ENCODE measurements at places on chromosomes 11 and 22. TPM values are rescaled to one million over a fixed set of nuclear protein-coding genes. Genes with fewer than 3 reads are reported as not detected.
A peak's percentile ranks its signal among the peaks of the same experiment; 100 is the strongest.

APOBEC3C gene
- polyA plus RNA-seq: 12.0 TPM

MUC2 gene
- polyA plus RNA-seq: 22.8 TPM

FZD4 gene
- 0.69 TPM for polyA plus RNA-seq

TSSK2 gene
- not detected for polyA plus RNA-seq

UPK3A gene
- not detected for polyA plus RNA-seq

GRAMD1B gene
- 4.9 TPM for polyA plus RNA-seq

TEX12 gene
- not detected for polyA plus RNA-seq

GRCh38 chr11:30446520-30446919 is 123.6 kb downstream of the ARL14EP start:
- H3K4me3 ChIP-seq: no peak overlapping the region
- no peak overlapping the region for H3K27ac ChIP-seq
- no peaks in the 10 kb centered on the region for H3K36me3 ChIP-seq
- no peaks in the 10 kb centered on the region for H3K4me1 ChIP-seq

GRCh38 chr22:24146791-24147353 is 34.4 kb upstream of the SUSD2 start:
- peak; percentile 84 for DNase-seq
- no peaks in the 10 kb centered on the region for H3K27me3 ChIP-seq
- peak overlapping the region; percentile 87 for H3K27ac ChIP-seq
- H3K4me3 ChIP-seq: no peak overlapping the region

DNA sequence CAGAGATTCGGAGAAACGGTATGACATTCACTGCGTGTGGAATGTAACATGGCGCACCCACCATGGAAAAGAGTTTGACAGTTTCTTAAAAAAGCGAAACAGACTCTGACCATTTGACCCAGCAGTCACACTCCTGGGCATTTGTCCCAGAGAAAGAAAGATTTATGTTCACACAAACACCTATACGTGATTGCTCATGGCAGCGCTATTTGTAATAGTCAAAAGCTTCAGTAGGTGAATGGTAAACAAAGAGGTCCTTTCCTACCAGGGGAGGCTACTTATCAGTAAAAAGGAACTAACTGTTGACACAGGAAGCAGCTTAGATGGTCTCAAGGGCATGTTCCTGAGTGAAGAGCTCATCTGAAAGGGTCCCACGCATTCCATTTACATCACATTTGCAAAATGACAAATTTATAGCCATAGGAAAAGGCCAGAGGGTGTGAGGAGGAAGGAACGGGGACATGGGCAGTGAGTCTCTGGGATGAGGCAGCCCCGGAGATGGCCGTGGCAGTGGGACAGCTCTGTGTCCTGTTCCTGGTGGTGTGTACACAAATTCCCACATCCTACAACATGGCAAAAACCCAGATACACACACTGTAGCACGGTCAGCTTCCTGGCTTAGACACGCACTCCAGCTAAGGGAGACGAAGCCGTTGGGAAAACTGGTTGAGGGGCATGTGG is 14.6 kb upstream of the KRTAP5-6 start:
- H3K4me1 ChIP-seq: no peaks in the 10 kb centered on the region
- H3K36me3 ChIP-seq: no peaks in the 10 kb centered on the region
- no peak overlapping the region for H3K4me3 ChIP-seq
- peaks cover 14% of the 10 kb centered on the region for H3K27me3 ChIP-seq
- DNase-seq: no peak

- no peaks in the 10 kb centered on the region for H3K27me3 ChIP-seq
- no peaks in the 10 kb centered on the region for H3K4me1 ChIP-seq
- no peak for DNase-seq
- no peak overlapping the region for H3K27ac ChIP-seq
- no peaks in the 10 kb centered on the region for H3K36me3 ChIP-seq
Measured at GRCh38 chr11:66493130-66493529, 12.9 kb downstream of the DPP3 start.

DNA sequence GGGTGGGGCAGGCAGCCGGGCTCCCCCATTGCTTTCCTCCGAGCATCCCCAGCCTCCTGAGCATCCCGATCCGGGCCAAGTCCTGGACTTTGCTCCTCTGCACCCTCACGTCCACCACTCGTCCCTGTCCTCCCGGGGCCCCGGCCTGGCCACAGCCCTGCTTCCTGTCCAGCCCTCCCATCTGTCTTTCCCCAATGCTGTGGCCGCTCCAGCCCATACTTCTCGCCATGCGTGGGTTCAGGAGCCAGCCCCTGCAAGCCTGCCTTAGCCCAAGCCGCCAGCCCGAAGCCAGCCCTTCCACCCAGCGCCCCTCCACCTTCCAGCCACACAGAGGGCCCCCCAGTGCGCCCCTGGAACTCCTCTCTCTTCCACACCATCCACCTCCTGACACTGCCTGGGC is 23.8 kb downstream of the MRPL23 start:
- DNase-seq: peak; percentile 32
- no peaks in the 10 kb centered on the region for H3K27me3 ChIP-seq
- no peaks in the 10 kb centered on the region for H3K4me1 ChIP-seq
- no peak overlapping the region for H3K4me3 ChIP-seq

DNA sequence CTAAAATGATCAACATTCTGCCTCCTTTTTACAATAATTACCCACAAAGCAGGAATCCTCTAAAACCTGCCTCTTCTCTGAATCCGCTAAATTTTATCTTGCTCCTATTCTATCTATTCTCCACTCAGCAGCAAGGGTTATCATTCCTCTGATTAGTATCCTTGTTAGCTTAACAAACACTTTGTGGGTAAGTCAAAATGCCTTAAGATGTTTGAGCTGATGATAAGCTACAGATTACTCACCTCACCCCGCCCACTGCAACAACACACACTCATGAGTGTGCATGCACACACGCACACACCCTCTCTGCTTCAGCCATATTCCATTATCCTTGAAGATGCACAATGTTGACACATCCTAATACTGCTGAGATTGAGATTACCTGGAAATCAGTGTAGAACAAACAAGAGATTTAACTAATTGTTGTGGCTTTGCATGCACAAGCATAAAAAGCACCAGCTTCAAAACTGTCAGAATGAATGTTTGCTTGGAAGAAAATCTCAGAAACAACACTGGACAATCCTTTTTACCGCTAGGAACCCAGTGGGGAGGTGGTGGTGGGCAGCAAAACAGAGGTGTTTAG is 130.9 kb downstream of the BBOX1 start:
- H3K4me3 ChIP-seq: no peak overlapping the region
- H3K27ac ChIP-seq: no peak overlapping the region
- no peaks in the 10 kb centered on the region for H3K4me1 ChIP-seq
- DNase-seq: no peak
- H3K27me3 ChIP-seq: no peaks in the 10 kb centered on the region
- no peaks in the 10 kb centered on the region for H3K36me3 ChIP-seq

DNA sequence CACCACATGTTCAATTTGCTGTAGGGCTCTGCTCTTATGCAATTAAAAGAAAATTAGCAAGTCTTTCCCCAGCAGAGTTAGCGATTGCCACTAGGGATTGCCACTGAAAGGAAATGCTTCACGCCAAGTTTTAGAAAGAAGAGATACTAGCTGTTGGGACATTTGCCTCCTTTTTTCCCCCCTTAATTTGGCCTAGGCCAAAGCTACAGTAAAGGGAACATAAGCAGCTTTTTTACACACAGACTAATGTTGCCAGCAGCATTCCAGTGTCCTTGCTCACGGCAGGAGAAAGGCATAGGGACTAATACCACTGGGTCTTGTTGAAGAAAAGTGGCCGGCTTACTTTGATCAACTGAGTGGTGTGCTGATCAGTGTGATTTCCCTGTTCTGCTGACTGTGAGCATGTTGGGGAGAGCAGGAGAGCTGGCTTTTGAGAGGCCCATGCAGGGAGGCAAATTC is 71.2 kb downstream of the PHF21A start:
- peak overlapping the region; percentile 38 for H3K27ac ChIP-seq
- peak; percentile 70 for DNase-seq
- H3K4me1 ChIP-seq: peaks cover 27% of the 10 kb centered on the region
- H3K4me3 ChIP-seq: no peak overlapping the region
- no peaks in the 10 kb centered on the region for H3K27me3 ChIP-seq

DNA sequence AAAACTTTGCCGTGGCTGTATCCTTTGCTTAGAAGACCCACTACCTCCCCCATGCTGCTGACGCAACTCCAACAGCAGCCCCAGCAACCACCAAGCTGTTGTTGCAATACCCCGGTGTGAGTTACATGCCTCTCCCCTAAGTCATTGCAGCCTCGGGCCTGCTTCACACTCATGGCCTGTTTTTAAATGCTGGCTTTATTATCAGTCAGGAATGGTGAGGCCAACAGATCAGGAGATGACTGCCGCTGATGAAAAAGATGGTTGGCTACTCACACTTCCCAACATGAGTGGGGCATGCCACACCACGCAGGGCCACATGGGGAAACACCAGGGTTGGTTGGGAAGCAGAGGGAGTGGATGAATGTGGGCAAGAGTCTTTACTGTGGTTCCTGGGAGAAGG is 171.5 kb upstream of the SYT13 start:
- no peaks in the 10 kb centered on the region for H3K27me3 ChIP-seq
- no peaks in the 10 kb centered on the region for H3K36me3 ChIP-seq
- no peak overlapping the region for H3K27ac ChIP-seq
- no peaks in the 10 kb centered on the region for H3K4me1 ChIP-seq

DNA sequence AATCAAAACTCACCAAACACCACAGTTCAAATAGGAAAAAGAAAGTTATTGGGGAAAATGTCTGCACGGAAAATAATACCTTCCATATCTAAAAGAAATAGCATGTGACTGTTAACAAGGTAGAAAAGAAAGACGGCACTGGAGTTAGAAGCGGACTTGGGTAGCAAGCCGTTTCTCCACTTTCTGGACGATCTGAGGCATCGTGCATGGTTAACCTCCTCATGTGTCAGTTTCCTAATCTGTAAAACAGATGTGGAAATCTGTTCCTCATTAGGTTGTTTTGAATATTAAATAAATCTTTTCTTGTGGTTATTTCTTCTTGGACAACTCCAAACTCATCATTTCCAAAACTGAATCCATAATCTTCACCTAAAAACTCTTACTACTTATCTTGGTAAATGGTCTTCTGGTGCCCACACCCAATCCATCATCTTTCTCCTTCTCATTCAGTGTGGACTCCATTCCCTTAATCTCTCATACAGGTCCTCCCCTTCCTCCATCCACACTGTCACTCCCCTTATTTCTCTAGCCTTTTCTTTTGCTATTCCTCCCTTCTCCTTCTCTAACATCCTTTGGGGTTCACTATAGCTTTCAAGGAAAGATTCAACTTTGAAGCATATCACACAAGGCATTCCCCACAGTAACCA is 53.5 kb downstream of the VSIG10L2 start:
- no peaks in the 10 kb centered on the region for H3K27me3 ChIP-seq
- peaks cover 10% of the 10 kb centered on the region for H3K36me3 ChIP-seq

- H3K36me3 ChIP-seq: no peaks in the 10 kb centered on the region
- no peak for DNase-seq
- H3K27me3 ChIP-seq: no peaks in the 10 kb centered on the region
- no peak overlapping the region for H3K4me3 ChIP-seq
Measured at GRCh38 chr11:75823415-75823814, 8.4 kb downstream of the UVRAG start.

- H3K4me1 ChIP-seq: no peaks in the 10 kb centered on the region
- H3K36me3 ChIP-seq: peaks cover 64% of the 10 kb centered on the region
- DNase-seq: peak; percentile 40
- no peak overlapping the region for H3K4me3 ChIP-seq
- H3K27ac ChIP-seq: no peak overlapping the region
Measured at GRCh38 chr11:65208785-65209710, 27.3 kb downstream of the CAPN1 start.

- H3K36me3 ChIP-seq: no peaks in the 10 kb centered on the region
- no peak overlapping the region for H3K27ac ChIP-seq
- no peak overlapping the region for H3K4me3 ChIP-seq
Measured at GRCh38 chr11:99571094-99571493, 550.3 kb downstream of the CNTN5 start.

GRCh38 chr11:72397333-72397732 is 37.0 kb downstream of the CLPB start:
- no peaks in the 10 kb centered on the region for H3K27me3 ChIP-seq
- H3K27ac ChIP-seq: no peak overlapping the region
- H3K4me1 ChIP-seq: peaks cover 11% of the 10 kb centered on the region
- DNase-seq: no peak
- H3K4me3 ChIP-seq: no peak overlapping the region

DNA sequence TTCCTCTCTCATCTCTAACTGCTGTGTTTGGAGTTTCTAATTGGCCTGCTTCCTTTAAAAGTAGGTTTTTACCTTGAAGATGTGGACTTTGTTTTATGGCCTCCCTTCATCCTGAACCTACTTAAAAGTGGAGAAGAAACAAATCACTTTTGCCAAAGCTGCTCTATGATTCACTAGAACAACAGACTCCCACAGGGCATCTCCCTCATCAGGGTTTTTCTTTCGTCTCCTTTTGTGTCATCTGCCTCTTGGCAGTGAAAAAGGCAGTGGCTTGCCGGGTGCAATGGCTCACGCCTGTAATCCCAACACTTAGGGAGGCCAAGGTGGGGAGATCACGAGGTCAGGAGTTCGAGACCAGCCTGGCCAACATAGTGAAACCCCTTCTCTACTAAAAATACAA is 186.6 kb upstream of the MTNR1B start:
- no peak for DNase-seq
- H3K4me1 ChIP-seq: no peaks in the 10 kb centered on the region
- no peaks in the 10 kb centered on the region for H3K27me3 ChIP-seq
- no peaks in the 10 kb centered on the region for H3K36me3 ChIP-seq
- no peak overlapping the region for H3K4me3 ChIP-seq

DNA sequence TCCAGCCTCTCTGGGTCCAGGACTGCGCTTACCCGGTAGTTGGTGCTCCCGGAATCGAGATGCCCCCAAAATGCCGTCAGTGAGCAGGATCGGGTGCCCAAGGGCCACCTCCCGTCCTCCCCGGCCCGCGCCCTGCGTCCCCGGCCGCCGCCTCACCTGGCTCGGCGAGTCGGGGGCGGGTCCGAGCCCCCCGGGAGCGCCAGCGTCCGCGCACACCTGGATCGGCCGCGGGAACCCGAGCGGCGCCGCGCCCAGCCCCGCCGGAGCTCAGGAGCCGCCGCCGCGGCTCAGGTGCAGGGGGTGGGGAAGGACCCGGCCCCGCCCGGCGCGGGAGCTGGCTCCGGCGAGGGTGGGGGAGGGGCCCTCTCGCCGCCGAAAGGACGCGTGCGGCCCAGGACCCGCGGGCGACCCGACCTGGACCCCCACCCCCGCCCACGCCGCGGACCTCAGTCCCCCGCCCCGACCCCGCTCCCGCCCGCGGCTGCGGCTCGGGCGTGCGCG is at the start of gene SHANK2:
TSS of gene SHANK2 (minus strand) at position 309 of the 501 bp plus-strand sequence. CDS start 105,251 bp downstream, outside the sequence.
- peaks cover 26% of the 10 kb centered on the region for H3K4me1 ChIP-seq
- H3K27ac ChIP-seq: no peak within 1 kb of the TSS
- peak within 1 kb of the TSS; percentile 21 for H3K4me3 ChIP-seq

GRCh38 chr11:109996060-109996459 is 97.1 kb upstream of the ZC3H12C start:
- no peak for DNase-seq
- H3K36me3 ChIP-seq: no peaks in the 10 kb centered on the region
- peaks cover 11% of the 10 kb centered on the region for H3K4me1 ChIP-seq
- H3K27ac ChIP-seq: no peak overlapping the region

DNA sequence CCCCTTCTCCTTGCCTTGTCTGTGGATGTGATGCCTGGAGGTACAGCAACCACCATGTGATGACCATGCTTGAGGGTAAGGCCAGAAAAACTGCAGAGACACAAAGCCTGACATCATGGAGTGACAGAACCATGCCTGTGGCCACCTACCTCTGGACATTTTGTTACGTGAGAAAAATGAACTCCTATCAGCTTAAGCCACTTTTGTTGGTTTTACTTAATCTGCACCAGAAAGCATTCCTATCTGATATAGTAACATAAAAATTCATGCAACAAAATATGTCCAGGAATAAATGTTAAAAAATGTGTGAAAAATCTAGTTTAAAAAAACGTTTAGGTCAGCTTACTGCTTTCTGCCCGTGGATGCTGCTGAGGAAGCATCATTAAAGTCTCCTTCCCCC is 42.6 kb upstream of the P4HA3 start:
- H3K27ac ChIP-seq: no peak overlapping the region
- H3K4me3 ChIP-seq: no peak overlapping the region
- H3K36me3 ChIP-seq: no peaks in the 10 kb centered on the region
- DNase-seq: no peak

All from sigmoid colon (tissue), 7 donors.